ENCODE measurements at places on chromosomes 6 and 20.

DNA sequence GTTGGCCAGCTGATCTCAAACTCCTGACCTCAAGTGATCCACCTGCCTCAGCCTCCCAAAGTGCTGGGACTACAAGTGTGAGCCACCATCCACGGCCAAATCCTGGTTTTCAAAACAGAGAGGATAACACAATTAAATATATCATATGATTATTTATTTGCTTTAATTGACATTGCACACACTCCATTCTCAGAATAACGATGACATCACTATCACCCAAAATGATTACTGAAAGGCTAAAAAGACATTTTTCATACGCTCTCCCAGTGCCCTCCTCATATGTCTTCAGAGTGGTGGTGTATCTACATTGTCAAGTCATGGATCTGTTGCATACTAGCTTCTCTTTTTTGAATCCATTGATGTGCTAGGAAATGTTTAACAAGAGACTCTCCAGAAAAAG is 18.5 kb upstream of the CEP43 start:
- DNase-seq, result no peak

DNA sequence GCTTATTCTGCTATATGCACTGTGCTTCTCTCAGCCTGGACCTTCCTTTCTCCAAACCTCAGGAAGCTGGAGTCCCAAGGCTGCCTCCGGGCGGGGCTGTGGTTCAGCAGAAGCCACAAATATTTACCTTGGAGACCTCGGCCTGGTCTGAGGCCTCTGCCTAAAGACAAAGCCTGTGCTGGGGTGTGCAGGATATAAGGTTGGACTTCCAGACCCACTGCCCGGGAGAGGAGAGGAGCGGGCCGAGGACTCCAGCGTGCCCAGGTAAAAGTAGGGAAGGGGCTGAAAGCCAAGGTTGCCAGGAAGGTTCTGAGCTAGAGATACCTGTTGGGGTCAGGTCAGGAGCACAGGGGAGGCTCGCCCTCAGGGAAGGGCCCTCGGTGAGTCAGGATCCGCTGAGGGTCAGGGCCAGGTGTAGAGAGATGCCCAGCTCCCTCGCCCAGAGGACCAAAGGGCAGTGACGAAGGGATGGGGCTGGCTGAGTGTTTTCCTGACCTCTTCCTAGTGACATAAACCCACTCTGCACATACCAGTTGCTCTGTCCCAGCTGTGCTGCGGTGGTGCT is at the start of gene BPIFB1:
TSS of gene BPIFB1 (plus strand) at position 224 of the 565 bp plus-strand sequence. CDS start 2,860 bp downstream, outside the sequence.
- DNase-seq, result no peak

GRCh38 chr6:18327626-18328025 is 59.5 kb upstream of the RNF144B start:
- DNase-seq, result no peak

- DNase-seq, result no peak
Measured at GRCh38 chr6:12753036-12753435, 36.5 kb downstream of the PHACTR1 start.

- DNase-seq, result no peak
Measured at GRCh38 chr6:111725446-111726112, 119.9 kb upstream of the TRAF3IP2 start.

GRCh38 chr6:38654263-38654662 is 14.5 kb upstream of the BTBD9 start:
- no peak for DNase-seq

GRCh38 chr20:219290-220115 is 7.6 kb upstream of the DEFB129 start:
- DNase-seq, result peak; percentile 35

DNA sequence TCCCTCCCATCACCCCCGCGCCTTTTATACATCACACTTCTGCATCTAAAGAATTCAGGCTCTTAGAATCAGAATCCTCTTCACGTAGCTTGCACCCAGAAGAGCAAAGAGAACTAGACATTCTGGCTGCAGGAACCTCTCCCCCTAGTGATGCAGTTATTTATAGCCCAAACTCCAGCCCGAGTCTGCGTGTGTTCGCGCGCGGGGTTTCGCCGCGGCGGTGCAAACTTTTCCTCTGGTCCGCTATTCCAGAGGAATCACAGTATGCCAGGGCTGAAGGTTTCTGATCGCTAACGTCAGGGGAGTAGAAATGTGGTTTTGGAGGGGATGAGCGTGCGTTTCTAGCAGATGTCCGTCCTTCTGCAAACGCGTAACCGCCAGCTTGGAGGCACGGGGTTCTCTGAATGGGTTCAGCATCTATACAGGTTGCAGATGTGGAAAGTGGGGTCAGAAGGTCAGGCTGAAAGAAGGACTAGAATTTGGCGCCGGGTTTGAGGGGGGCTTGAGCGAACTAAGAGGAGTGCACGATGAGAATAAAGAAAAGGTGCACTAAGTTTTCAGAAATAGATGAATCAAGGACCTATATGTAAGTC is 1.8 kb downstream of the EPHA7 start:
- DNase-seq, result no peak

- DNase-seq, result no peak
Measured at GRCh38 chr6:50986319-50986718, 167.6 kb downstream of the TFAP2B start.
